Upper lobe of right lung (tissue), 1 donor: ENCODE measurements at places on chromosomes 12 and 14.

DNA sequence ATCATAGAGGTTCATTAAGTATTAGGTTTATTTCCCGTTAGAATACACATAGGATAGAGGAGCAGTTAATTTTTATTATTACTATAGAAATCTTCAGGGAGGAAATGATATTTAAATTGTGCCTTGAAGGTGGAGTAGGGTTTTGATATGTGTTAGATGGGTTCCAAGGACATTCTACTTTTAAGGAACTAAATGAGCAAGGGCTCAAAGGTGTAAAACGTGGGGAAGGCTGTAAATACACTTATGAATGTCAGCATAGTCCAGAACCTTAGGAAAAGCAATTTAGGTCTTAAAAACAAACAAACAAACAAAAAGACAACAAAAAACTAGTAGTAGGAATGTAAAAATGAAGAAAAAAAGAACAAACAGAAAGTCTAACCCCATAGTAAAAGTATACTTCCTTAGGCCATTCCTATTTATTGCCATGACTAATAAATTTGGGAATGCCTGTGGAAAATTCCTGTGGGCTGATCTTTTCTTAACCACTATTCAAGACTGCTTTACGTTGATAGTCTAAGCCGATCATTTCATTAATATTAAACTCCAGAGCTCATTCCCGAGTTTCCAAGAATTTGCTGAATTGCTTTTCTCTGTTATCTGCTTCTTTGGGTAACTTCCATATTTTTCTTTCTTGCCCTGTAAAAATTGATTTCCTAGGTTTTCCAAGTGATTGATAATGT lies 180.3 kb downstream of the RAD51B start:
- DNase-seq = no peak

GRCh38 chr12:108400481-108400880 lies 61.4 kb upstream of the CMKLR1 start:
- DNase-seq = no peak

- no peak for DNase-seq
These were observed 75.9 kb upstream of the ANO2 start for GRCh38 chr12:6020930-6021329.

DNA sequence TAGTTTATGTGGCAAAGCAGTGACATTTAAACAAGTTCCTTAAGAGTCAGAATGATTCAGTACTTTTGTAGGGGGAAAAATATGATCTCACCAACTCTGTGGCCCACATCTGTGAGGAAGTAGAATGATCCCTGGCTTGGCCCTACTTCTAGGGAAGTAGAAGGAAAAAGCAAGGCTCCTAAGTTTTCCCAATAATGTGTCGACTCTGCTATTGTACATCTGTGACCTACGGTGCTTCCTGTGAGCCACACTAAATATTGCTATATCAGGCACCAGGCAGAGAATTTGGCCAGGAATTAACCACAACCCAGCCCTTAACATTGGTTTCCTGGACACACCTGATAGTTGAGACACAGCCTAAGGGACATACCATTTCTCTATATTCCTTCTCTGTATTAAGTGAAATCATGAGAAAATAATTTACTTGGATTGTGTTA lies 9.3 kb upstream of the NID2 start:
- DNase-seq = no peak

- no peak for DNase-seq
These were observed 38.1 kb upstream of the GARIN2 start for GRCh38 chr14:67151082-67151666.

DNA sequence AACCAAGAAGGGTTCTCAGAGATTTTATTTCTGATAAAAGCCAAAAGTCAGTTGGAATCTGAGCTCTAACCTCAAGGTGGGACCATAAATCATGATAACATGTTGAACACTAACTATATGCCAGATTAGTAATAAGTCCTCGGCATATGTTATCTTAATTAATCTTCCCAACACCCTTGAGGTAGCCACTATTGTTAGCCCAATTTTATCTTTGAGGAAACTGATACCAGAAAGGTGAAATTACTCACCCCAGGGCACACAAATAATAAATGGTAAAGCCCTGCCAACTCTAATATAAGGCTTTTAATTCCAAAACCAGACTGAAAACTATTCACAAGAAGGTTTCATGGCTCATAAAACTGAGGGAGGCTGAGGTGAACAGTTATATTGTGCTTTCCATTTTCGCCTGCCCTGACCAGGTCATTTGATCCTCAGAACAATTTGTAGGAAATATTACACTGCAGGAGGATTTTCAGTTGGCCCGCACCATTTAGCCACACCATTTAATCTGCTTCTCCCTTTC lies 16.1 kb upstream of the NUAK1 start:
- no peak for DNase-seq

DNA sequence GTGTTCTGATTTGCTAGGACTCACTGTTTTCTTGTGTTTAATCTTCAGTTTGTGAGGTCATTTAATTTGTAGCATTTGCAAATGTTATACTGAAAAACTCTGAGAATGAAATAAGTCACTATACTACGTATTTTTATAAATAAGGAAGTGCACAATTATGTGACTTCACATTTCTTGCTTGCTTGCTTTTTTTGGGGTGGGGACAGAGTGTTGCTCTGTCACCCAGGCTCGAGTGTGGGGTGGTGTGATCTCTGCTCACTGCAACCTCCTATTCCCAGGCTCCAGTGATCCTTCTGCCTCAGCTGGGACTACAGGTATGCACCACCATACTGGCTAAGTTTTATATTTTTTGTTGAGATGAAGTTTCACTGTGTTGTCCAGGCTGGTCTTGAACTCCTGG lies 32.7 kb downstream of the RBM25 start:
- no peak for DNase-seq

- no peak for DNase-seq
These were observed 184.6 kb downstream of the MSRB3 start for GRCh38 chr12:65463082-65463481.

- no peak for DNase-seq
These were observed 4.9 kb upstream of the PTCSC3 start for GRCh38 chr14:36181417-36181816.

DNA sequence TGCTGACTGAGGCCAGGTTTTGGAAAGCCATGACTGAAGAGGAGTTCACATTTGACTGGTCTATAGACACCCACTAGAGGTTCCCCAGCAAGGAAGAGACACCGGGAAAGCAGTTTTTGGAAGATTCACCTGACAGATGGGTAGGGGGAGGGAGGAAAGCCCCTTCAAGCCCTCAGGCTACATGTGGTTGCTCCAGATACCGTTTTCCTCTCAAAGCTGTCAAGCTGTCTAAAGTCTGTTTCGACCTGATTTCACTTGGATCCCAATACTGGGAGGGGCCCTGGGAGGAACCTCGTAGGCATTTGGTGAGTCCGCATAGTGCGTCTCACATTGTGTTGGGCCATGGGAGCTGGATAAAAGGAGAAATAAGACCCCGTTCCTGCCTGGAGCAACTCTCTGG lies 1.7 kb upstream of the LRP1 start:
- DNase-seq = no peak

DNA sequence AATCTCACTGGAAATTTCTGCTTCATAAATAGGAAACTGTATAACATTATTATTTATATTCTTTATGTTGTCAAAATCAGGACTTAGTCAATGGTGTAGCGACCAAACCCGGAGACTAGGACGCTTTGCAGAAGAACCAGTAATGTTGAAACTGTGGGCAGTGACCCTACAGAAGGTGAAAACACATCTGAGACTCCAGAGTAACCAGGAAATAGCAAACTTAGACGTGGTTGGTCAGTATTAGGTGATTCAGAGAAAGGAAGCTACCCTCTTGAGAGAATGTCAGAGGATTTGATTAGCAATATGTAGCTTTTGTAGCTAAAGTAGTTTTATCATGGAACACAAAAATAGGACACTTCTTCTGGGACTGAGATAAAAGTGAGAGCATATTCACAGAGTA lies 381.9 kb downstream of the SLC16A7 start:
- no peak for DNase-seq

- DNase-seq = no peak
These were observed 425.2 kb downstream of the RPS29 start for GRCh38 chr14:49160983-49161382.

GRCh38 chr12:120488057-120488640 lies 7.8 kb upstream of the DYNLL1 start:
- DNase-seq = no peak

DNA sequence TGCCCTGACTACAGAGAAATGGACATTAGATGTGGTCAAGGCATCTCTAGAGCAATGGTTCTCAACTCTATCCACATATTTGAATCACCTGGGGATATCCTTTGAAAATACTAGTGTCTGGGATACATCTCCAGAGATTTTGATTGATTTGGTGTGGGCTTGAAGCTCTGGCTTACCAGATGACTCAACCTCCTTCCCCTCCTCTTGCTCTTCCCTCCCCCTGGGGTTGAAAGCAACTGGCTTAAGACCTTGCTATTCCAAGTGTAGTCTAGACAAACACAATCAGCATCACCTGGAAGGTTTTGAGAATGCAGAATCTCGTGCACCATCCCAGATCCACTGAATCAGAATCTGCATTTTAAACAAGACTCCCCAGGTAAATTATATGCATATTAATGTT lies 183.8 kb downstream of the DAD1 start:
- no peak for DNase-seq

GRCh38 chr12:56991319-56992246 lies 14.8 kb downstream of the ZBTB39 start:
- no peak for DNase-seq

DNA sequence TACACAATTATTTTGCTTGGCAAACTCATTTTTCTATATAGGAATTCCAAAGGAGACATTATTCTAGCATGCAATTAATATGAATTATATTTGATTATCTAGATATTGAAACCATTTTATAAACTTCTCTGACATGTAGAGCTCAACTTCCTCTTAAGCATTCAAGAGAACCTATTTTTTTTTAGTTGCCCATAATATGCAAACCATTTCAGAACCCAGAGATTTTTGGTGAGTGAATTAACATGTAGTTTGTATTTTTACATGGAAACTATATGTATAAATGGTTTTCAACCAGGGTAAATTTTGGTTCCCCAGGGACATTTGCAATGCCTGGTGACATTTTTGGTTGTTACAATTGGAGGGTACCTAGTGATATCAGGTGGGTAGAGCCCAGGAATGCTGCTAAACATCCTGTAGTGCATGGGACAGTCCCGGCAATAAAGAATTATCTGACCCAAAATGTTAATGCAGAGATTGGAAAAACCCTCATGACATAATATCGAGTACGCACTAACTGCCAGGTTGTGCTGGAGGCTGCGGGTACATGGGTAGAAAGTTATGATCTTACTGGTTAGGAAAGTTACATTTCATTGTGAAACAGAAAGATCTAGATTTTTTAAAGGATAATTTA lies 338.9 kb upstream of the GARIN2 start:
- no peak for DNase-seq

DNA sequence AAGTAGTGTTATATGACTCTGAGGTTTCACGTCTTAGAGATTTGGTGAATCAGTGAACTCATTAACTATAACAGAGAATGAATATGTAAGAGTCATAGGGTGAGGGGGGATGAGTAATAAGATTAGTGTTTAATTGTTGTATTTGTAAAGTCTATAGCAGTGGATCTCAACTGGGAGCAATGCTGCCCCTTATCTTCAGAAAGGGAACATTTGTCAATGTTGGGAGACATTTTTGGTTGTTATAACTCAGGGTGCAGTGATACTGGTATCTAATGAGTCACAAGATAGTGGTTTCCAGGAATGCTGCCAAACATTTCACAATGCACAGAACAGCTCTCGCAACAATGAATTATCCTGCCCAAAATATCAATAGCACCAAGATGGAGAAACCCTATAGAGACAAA lies 1193.7 kb downstream of the GALC start:
- DNase-seq = no peak

- no peak for DNase-seq
These were observed 85.6 kb downstream of the SYNE2 start for GRCh38 chr14:63938198-63939005.

GRCh38 chr14:91585856-91586255 lies 75.7 kb upstream of the PPP4R3A start:
- DNase-seq = no peak

- no peak for DNase-seq
These were observed 74.1 kb downstream of the DUSP6 start for GRCh38 chr12:89278169-89278568.

GRCh38 chr12:44224399-44225148 lies 388.7 kb downstream of the TMEM117 start:
- no peak for DNase-seq

DNA sequence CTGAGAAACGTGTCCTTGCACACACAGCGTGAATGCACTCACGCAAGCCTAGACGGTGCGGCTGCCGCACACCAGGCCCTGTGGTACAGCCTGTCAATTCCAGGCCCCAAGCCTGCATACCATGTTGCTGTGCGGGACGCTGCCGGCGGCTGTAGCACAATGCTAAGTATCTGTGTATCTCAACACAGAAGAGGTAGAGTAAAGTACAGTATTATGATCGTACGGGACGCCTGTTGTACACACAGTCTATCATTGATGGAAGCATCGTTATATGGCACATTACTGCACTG lies 45.0 kb downstream of the AMN start:
- no peak for DNase-seq

DNA sequence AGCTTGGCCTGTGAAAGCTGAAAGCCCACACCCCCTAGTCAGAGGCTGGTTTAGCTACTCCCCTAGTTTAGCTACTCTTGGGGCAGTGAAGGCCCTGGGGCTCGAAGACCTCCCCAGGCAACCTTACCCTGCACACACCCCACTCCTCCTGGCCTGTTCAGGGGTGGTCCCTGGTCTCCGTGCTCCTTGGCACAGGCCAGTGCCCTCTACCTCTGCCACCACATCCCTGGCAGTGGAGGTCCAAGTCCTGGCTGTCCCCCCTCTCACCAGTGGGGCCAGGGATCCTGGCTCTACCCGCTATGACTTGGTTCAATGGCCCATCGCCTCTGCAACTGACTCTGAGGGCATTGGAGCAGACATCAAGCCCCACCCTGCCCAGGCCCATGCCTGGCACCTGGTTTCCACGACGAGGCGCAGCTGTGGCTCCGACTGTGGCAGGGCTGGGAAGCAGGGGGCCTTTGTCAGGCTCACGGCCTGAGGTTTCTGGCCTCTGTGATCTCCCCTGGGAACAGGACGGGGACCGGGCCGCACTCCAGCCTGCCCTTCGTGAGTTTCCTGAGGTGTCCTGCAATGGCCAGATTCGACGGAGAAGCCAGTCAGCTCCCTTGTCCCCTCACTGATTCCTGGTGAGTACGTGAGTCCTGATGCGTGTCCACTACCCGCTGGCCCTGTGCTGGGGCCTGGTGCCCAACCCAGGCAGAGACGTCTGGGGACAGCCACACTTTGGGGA lies 5.7 kb downstream of the TMEM121 start:
- peak; percentile 63 for DNase-seq

DNA sequence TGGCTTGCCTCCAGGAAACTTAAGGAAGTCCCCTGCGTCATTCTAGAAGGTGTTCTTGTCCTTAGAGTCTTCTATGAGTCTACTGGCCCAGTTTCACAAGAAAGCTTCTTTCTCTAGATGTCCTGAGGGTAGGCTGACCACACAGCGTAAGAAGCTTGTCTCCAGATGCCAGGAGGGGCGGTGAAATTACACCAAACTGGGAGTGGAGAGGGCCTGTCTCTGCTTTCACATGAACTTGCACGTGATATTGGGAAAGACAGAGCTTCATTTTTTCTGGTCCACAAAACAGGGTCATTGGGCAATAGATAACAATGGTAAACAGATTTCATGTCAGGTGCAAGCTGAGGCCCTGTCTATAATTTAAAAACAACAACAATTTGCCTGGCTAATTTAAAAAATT lies 85.7 kb upstream of the TBX3 start:
- DNase-seq = no peak

GRCh38 chr12:102249079-102249841 lies 51.6 kb upstream of the PMCH start:
- no peak for DNase-seq

GRCh38 chr12:113064395-113065125 lies 8.0 kb downstream of the DTX1 start:
- no peak for DNase-seq

- DNase-seq = no peak
These were observed 101.2 kb downstream of the NELL2 start for GRCh38 chr12:44774815-44775411.
